HS-5 (cell line): ENCODE measurements at places on chromosomes 13 and 19.

DNA sequence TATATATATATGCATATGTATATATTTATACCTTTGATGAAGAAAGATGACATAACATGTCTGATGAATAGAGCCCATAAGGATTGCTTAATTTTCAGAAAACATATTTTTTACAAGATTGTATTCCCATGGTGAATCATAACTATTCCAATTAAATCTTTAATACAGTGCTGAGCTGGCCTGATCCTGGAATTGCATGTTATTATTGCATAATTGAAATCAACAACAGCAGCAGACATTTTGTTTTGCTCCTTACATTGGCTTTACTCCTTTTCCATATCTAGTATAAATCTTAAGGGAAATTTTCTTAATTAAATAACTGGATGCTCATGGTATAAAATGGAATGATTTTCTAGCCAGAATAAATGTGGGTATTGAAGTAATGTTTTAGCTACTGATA, 22.0 kb downstream of the POSTN start:
- no peak for DNase-seq

DNA sequence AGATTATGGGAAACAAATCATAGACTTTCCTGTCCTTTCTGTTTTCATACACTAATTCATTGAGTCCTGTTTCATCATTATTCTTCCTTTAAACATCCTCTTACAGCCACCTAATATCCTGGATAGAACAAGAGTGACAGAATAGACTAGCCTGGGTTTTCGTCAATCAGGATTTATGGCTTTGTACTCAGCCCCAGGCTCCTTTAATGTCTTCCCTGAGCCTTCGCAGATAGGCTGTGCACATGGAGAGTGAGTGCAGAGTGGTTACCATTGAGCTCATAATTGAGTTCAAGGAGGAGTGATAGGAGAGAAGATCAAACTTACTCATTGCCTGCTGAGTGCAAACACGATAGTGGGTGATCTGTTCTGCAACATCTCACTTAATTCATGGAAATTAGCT, 304.9 kb downstream of the TDRD3 start:
- DNase-seq = no peak

DNA sequence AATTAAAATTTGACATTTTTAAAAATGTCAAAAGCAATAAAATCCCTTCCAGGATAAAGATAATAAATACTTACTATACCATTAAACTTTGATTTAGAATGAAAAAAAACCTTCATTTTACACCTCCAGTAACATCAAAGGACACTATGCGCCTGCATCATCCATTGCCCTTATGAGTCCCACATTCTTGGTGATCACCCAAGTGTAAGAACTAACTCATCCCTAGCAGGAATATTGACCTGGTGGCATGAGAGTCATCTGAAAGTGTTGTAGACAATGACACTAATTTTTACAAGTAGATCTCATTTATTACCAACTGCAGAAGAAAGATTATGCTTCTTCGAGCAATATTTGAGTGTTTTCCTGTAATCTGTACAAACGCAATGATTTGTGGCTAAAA, 1128.9 kb downstream of the EFNB2 start:
- no peak for DNase-seq

- DNase-seq = no peak
Measured at GRCh38 chr13:51457086-51457815, 4.4 kb upstream of the INTS6 start.

DNA sequence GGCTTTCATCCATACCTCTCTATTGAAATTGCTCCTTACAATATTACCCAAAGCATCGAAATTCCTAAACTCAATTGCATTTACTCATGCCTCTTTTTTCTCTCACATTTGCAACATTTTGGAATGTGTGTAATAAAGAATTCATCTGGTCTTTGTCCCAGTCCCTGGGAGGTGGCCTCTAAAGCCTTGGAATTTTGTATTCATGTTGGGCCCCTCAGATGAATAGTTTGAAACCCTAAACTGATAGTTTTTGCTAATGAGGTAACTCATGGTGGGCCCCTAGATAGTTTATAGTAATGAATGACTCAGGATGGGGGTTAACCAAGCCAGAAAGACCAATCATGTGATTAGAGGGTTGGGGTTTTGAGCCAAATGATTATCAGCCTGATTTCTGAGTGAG, 490.4 kb downstream of the DIAPH3 start:
- no peak for DNase-seq

DNA sequence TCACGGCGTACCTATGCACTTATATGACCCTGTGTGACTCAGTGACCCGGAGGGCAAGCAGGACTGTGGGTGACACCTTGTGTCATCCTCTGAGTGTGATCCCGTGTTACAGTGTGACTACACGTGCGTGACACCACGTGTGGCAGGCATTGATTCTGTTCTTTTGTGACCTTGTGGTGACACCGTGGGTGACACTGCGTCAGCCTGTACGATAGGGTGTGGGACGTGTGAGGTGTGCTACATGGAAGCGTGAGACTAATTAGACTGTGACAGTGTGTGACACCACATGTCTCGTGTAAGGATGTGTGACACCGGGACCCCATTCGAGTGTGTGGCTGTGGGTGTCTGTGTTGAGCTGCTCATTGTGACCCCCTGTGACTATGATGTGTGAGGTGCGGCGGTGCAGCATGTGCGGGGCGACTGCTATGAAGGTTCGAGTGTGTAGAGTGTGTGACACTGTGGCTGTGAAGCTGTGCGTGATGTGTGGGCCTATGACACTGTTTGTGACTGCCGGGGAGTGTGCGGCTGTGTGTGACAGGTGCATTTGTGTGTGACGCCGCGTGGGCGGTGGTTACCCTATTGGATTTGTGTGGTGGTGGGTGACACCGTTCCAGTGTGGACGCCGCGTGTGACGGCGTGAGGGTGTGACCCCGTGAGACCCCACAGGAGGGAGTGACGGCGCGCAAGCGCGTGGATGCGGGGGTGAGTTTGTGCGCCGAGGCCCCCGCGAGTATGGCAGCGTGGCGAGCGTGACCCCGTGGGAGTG, 399 bp upstream of the SPTBN4 start:
- DNase-seq = no peak

GRCh38 chr13:26677156-26677555, 83.4 kb downstream of the GPR12 start:
- no peak for DNase-seq

DNA sequence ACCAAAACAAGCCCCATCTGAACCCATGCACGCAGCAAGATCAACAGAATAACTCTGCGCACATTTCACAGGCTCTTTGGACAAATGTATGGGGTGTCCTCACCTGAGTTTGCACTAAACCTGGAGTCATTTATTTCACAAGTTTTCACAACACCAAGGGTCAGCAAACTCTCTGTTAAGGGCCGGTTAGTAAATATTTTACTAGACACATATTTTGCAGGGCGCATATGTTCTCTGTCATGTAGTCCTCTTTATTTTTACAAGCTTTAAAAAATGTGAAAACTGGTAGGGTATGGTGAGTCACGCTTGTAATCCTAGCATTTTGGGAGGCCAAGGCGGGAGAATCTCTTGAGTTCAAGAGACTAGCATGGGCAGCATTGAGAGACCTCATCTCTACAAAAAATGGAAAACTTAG, 45.5 kb upstream of the DPRX start:
- DNase-seq = no peak

GRCh38 chr13:103694471-103694870, 628.3 kb upstream of the SLC10A2 start:
- no peak for DNase-seq

DNA sequence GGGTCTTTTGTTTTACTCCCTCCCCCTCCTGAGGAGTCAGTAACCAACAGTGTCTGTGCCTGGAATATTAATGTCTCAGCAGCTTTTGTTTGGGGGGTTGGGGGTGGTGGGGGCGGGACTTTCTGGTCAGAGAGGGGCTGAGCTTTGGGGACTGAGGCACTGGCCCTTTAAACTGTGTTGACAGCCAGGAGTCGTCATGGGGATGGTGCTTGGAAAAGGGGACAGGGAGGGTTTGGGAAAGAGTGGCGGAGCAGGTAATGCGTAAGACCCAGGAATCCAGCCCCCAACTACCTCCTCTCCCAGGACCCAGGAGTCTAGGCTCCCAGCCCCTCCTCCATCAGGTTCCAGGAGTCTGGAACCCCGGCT, 5.2 kb downstream of the CADM4 start:
- no peak for DNase-seq

DNA sequence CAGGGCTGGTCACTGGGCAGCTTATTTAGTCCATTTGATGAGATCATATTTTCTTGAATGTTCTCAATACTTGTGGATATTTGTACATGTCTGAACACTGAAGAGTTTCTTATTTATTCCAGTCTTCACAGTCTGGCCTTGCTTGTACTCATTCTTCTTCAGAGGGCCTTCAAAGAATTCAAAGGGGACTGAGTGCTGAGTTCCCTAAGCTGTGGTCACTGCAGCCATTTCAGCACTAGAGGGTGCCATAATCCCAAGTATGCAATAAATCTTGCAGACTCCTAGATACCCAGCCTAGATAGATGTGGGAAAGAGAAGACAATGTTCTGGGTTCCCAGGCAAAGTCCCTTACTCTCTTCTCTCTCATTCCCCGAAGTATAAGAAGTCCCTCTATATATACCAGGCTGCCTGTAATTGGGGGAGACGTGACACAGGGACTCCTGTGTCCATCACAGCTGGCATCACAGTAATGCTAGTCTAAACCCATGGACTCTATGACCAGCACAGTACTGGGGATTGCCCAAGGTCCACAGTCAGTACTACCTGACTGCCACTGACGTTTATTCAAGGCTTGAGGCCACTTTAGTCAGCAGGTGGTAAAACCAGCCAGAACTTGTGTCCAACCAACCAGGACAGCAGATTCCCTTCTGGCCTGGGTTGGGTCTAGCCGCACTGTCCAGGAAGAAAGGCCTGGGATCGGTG, 8.9 kb upstream of the VN1R1 start:
- no peak for DNase-seq

- no peak for DNase-seq
Measured at GRCh38 chr13:59562924-59563323, 600.8 kb downstream of the DIAPH3 start.

GRCh38 chr19:56983171-56983570, 136.6 kb upstream of the USP29 start:
- no peak for DNase-seq

DNA sequence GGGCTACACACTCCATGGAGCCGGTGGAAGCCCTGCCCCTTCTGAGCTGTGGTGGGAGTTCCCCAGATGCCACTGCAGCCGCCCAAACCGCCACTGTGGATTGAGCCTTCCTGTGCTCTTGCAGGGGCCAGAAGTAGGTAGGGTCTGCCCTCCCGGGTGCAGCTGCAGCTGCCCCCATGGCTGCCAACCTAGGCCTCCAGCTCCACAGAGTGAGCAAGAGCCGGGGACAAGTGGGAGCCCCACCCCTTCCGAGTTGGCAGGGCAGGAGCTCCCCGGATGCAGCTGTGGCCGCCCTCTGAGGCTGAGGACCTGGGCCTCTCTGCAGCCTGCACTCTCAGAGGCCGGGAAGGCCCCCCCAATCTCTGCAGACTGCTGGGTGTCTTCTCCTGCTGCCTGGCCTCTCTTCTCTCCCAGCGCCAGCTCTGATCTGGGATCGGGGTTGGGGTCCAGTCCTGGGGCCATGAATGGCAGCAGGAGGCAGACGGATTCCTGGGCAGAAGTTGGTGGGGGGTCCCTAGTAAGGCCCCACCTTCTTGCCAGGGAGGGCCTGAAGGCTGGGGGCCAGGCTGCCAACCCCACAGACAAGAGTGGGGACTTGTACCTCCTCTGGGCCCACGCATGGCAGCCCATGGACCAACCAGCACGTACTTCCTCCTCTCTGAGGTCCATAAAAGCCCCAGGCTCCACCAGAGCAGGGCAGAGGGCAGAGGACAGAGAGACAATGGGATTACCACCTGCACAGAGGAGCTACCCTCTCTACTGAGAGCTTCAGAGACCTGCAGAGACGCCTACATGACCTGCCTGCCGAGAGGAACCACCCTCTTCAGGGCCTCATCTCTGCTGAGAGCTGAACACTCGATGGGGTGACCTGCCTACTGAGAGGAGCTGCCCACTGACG, 28.9 kb downstream of the AP2S1 start:
- no peak for DNase-seq

- DNase-seq = no peak
Measured at GRCh38 chr13:34748596-34748995, 193.5 kb upstream of the NBEA start.

DNA sequence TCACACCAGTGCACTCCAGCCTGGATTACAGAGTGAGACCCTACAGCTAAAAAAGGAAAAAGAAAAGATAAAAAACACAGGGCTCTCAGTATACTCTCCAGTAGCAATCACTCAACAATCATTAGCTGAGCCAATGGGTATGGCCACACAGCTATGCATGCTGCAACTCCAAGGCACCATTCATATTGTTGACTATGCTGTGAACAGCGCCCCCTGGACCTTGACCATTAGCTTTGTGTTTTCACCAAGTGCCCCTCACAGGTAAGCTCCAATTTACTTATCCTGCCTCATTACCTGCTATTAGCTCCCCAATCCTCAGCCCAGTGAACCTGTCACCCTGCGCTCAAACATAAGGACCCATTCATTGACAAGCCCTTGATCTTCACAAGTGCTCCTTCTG, 35.8 kb downstream of the ZIC5 start:
- DNase-seq = no peak

GRCh38 chr13:109707044-109707741, 79.2 kb downstream of the IRS2 start:
- DNase-seq = no peak

GRCh38 chr19:15475169-15475568, 4.1 kb downstream of the PGLYRP2 start:
- DNase-seq = no peak

DNA sequence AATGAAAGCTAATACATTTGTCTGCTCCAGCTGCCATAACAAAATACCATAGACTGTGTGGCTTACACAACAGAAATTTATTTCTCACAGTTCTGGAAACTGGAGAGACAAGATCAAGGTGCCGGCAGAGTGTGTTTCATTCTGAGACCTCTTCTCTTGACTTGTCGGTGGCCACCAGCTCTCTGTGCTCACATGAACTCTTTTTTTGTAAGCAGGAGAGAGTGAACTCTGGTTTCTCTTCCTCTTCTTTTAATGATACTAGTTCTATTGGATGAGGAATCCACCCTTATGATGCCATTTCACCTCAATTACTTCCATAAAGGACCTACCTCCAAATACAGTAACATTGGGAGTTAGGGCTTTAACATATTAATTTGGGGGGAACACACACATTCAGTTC, 11.7 kb downstream of the KCTD12 start:
- no peak for DNase-seq

DNA sequence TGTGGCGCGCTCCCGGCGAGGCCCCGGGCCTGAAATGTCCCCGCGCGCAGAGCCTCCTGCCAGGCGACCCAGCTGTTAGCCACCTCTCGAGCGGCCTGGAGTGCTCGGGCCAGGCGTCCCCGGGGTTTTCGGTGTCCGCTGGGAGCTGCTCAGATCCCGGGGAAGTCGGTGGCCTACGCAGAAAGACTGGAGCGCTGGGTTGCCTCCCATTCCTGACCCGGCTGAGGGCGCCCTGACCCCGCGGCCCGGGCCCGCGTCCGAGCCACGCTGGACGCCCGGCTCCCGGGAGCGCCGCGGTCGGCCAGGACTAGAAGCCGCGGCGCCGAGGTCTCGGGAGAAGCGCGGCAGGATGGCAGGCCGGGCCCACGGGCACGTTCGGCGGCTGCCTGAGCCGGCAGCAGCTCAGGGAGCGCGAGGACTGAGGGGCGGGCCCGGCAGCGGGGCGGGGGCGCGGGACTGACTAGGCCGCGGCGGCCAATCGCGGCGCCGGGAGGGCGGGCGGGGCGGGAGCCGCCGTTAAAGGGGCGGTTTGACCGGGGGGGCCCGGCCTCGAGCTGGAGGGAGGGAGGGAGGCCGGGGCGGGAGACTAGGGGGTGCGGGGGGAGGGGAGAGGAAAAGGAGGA, 1.3 kb upstream of the ZIC2 start:
- no peak for DNase-seq
